ENCODE measurements at places on chromosomes 12 and 14. TPM values are rescaled to one million over a fixed set of nuclear protein-coding genes. Genes with fewer than 3 reads are reported as not detected.

Gene CLEC7A
- total RNA-seq = 3.7 TPM

- DNase-seq = no peak
Observed at GRCh38 chr12:103268831-103269514, 226.8 kb downstream of the C12orf42 start.

GRCh38 chr12:113090740-113091139 is 34.2 kb downstream of the DTX1 start:
- no peak for DNase-seq

Gene APOF
- not detected for total RNA-seq

DNA sequence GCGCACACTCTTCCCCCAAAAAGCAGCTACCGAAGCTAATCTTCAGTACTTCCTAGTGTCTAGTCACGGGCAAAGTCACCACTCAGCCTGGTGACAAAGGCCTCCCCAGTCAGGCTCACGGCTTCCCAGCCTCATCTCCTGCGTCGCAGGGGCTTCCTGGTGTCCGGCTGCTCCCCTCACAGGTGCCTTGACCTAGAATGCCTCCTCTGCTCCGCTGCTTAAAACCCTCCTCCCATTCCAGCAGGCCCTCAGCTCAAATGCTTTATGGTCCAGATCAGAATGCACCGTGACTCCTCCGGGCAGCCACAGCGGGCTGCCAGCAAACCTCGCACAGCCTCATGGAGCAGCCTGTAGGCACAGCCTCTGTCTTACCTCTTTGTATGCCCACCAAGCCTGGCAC is 53.1 kb downstream of the PRIMA1 start:
- no peak for DNase-seq

DNA sequence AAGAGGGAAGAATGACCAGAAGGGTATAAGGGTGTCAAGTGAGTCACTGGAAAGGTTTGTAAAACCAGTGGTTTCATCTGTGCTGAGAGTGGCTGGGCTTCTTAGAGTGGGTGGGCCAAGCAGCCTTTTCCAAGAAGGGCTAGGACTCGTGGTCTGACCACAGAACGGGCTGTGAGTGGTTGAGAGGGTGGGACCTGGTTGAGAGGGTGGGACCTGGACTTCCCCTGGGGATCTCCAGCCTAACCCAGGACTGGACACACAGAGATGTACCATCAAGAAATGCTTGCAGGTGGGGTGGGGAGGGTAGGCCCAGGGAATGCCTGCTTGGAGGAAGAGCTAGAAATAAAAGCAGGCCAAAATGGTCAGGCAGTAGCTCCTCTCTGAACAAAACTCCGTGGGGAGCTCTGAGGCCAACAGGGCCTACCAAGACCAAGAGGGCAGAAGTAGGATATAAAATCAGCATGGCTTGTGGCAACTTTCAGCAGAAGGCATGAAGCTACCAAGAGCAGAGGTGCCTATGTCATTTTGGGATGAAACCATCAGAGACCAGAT is 140.5 kb downstream of the FOXN3 start:
- DNase-seq = no peak

- no peak for DNase-seq
Observed at GRCh38 chr12:3294481-3294911, 196.5 kb upstream of the PRMT8 start.

Gene SLC25A21
- 0.57 TPM for total RNA-seq

Gene CELA1
- not detected for total RNA-seq

GRCh38 chr14:100618318-100618693 is 31.1 kb upstream of the BEGAIN start:
- DNase-seq = no peak

Gene KSR2
- under 0.01 TPM for total RNA-seq

GRCh38 chr14:105479431-105480158 is 5.0 kb downstream of the CRIP2 start:
- DNase-seq = no peak

Gene AQP2
- total RNA-seq = not detected

Gene NXPH4
- not detected for total RNA-seq

DNA sequence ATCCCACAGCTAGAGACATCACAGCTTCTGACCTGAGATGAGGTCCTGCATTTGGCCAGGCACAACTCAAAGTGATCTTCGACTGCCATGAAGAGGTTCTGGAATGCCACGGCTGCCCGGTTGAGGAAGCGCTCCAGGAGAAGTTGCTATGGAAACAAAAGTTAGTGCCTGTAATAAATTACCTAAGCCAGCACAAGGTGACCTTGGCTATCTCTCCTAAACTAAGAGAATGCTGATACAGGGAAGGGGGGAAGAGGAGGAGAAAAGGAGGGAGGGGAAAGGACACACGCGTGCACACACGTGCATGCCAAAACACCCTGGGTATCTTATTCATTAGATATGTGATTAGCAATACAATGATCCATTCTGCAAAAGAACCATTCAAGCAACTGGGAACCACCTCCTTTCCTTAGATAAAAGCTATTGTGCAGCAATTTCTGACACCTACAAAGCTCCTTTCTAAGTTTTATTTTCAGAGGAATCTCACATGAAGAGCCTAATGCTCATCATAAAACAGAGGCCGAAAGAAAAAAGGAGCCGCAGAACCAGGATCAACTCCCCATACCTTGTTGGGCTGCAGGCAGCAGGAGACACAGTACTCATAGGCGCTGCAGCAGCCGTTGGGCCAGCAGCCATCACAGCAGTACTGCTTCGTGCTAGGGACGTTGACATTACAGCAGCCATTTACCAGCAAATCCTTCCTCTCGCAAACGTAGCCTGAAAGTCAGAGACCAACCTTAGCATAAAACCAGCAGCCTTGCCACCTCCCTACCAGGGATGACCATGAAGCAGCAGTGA is 17.9 kb downstream of the SPRING1 start:
- DNase-seq = no peak

Gene PLEK2
- total RNA-seq = 0.43 TPM

GRCh38 chr14:69943084-69943780 is 64.0 kb downstream of the SMOC1 start:
- no peak for DNase-seq

DNA sequence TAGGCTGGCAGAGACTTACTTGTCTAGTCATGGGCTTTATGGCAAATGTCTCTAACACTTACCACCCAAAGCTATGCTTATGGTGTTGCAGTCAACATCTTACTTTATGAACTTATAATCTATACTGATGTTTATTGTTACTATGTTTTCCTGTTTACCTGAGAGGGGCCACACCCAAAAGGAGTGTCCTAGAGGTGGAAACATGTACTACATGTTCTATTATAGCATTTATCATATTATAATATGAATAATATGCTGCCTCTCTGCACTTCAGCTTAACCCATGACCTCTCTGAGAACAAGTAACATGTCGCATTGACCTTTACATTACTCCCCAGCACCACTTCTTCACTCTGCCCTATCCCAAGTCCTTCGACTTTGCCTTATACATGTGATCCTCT is 501.8 kb downstream of the ETNK1 start:
- DNase-seq = no peak

GRCh38 chr12:111067498-111067897 is 147.1 kb upstream of the MYL2 start:
- no peak for DNase-seq

GRCh38 chr12:67358781-67359338 is 89.7 kb downstream of the CAND1 start:
- no peak for DNase-seq

GRCh38 chr14:49089107-49089506 is 497.1 kb downstream of the RPS29 start:
- DNase-seq = no peak

- DNase-seq = no peak
Observed at GRCh38 chr12:11712491-11712890, 63.0 kb downstream of the ETV6 start.

GRCh38 chr14:38992067-38992844 is 110.8 kb downstream of the SEC23A start:
- DNase-seq = no peak

Gene ZFYVE1
- total RNA-seq = 12.4 TPM

Gene TSHR
- total RNA-seq = not detected
